Stimulated activated naive CD8-positive, alpha-beta T cell treated with anti-CD3 and anti-CD28 coated beads, Interleukin-15, amount 100 ng/mL, for 72 hours (primary cell): ENCODE measurements at places on chromosomes 16 and 17.
A peak's percentile ranks its signal among the peaks of the same experiment; 100 is the strongest.

GRCh38 chr17:8016632-8017424 lies 14.4 kb downstream of the GUCY2D start:
- peak; percentile 67 for DNase-seq

DNA sequence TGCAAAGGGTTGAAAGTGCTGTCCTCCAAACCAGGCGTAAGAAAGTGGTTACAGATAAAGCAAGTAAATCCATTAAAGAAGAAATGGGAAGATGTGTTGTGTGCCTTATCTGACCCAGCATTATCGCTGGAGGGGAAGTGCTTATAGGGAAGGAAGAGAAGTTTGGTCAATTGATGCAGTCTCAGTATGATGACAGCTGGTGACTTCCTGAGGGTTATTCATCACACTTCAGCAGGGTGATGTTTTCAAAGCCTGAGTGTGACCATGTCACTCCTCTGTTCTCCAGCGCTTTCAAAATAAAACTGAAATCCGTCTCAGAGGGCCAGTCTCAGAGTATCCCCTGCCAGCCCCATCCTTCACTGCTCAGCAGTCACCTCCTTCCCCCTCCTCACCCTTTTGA lies 505.4 kb upstream of the RBFOX1 start:
- no peak for DNase-seq

- no peak for DNase-seq
These were observed 162.1 kb upstream of the AXIN2 start for GRCh38 chr17:65723431-65724151.

DNA sequence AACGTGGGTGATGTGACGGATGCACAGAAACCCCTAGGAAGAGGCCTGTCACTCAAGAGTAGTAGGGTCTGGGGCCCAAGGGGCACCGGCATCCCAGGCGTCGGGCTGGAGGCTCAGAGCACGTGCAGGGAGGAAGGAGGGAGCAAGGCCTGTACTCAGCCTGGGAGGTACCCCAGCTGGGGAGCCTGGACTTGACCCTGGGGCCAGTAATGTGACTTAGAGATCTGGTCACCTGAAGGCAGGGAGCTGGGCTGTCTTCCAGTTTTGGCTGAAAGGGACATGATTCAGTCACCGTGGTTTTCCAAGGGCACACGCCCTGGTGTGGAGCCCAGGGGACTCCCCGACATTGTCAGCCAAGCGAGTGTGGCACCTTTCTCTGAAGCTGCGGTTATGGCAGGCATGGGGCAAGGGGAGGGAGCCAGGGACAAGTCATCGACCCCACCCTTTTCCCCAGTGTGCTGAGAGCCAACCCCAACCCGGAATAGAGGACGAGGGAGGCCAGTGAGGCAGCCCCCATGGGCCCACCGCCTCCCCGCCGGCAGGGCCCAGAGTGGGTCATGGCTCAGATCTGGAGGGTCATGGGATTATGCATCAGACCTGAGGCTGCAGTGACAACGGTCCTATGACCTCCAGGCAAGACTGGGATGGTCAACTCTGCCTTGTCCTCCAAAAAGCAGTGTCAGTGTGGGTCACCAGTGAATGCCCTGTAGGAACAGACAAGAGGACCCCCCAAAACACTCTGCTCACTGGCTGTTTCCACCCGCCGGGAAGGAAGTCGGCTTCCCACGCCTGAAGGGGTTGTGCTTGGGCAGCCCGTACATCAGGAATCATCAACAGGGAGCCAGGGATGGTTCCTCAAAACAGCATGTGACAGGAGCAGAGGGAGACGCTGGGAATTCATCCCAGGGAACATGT lies 41.9 kb downstream of the MEAK7 start:
- DNase-seq: no peak

- DNase-seq: no peak
These were observed 70.0 kb upstream of the TNRC6C start for GRCh38 chr17:77888242-77889134.

GRCh38 chr17:58513267-58513964 lies 1.0 kb downstream of the MTMR4 start:
- DNase-seq: peak; percentile 63

DNA sequence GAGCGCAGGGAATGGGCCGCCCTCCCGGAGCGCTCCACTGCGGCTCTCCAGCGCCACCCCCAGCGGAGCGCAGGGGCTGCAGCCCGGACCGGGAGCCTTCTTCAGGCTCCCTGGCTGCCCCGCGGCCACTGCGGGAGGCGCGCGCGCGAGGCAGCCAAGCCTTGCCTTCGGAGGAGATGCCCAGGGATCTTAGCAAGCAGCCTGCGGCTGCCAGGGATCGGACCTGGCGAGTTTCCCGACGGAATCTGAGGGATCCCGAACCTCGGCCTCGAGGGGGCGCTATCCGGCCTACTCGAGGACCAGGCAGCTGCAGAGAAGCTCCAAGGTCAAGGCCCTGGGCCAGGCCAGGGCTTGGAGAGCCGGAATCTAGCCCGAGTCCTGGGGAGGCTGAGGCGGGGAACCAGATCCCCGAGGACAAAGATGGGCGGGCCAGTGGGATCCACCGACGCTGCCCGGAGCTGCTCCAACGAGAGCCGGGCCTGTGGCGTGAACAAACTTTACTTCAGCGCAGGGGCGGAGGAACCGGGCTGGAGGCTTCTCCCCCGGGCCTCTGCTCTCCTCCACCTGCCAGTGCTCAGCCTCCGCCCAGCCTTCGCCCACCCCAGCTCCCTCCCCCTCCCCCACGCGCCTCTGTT lies at the start of gene IRX6:
Gene IRX6 (plus strand): TSS at position 567 of the 635 bp plus-strand sequence. CDS start 889 bp downstream, outside the sequence.
- DNase-seq: no peak

DNA sequence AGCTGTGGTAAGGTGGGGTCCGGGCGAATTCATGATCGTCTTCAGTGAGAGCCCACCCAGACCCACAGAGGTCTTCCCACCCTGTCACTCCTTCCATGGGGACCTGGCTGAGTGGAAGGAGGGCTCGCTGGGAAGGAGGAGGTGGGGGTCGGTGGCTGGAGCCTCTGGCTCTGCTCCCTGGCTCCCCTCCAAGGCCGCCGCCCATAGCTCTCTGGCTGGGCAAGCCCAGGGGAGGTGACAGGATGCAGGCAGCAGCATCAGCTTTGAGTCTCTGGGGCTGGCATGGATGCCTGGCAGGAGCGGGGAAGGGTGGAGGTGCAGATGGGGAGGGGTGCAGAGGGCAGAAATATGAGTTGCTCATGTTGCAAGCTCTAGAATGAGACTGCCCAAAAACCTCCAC lies 147.0 kb downstream of the ENGASE start:
- no peak for DNase-seq
